T-helper 1 cell treated with Interleukin-12 subunit alpha and Interleukin-12 subunit beta and Interleukin-4 antibody, amounts not matched to agents 30 ng/mL and 1 ng/mL, for 36 hours (primary cell): ENCODE measurements at places on chromosomes 5 and 9. TPM values are rescaled to one million over a fixed set of nuclear protein-coding genes. Genes with fewer than 3 reads are reported as not detected.

Gene FOXD4L6
- total RNA-seq = 0.15 TPM in 1 of 2 replicates, not detected in the other

Gene MLANA
- total RNA-seq = not detected in 2 replicates

Gene PCDHGC5
- not detected in 2 replicates for total RNA-seq

Gene CARTPT
- not detected in 2 replicates for total RNA-seq

Gene KIF4B
- 0.05 and 0.07 TPM in 2 replicates for total RNA-seq

Gene PCDH12
- total RNA-seq = 0.81 and 0.98 TPM in 2 replicates

Gene ANKRD31
- 0.12 and 0.29 TPM in 2 replicates for total RNA-seq

Gene NR2F1
- total RNA-seq = not detected in 2 replicates

Gene IFNA2
- not detected in 2 replicates for total RNA-seq

Gene ARL14EPL
- total RNA-seq = not detected in 2 replicates

Gene TICAM2
- 3.3 and 3.5 TPM in 2 replicates for total RNA-seq

Gene EGR1
- total RNA-seq = 14.9 and 15.9 TPM in 2 replicates

Gene PCDHB7
- total RNA-seq = not detected in 2 replicates

Gene MXD3
- 32.5 and 36.1 TPM in 2 replicates for total RNA-seq

Gene OR13C4
- total RNA-seq = not detected in 2 replicates

Gene CCDC183
- 0.42 and 0.56 TPM in 2 replicates for total RNA-seq

Gene HAVCR1
- total RNA-seq = 9.3 and 10.2 TPM in 2 replicates

Gene ZNF618
- 0.02 and 0.10 TPM in 2 replicates for total RNA-seq

Gene CER1
- total RNA-seq = not detected in 2 replicates

Gene MYOZ3
- 0.10 TPM in 1 of 2 replicates, not detected in the other for total RNA-seq

Gene EQTN
- total RNA-seq = not detected in 2 replicates

Gene IGIP
- 3.9 and 4.0 TPM in 2 replicates for total RNA-seq

Gene WHRN
- total RNA-seq = 1.3 and 1.6 TPM in 2 replicates

Gene GABRB2
- not detected in 2 replicates for total RNA-seq

Gene IFNK
- total RNA-seq = not detected in 2 replicates

Gene CCL27
- total RNA-seq = 0.39 TPM in 1 of 2 replicates, not detected in the other

Gene NMRK1
- total RNA-seq = 25.1 and 25.7 TPM in 2 replicates

Gene FGF18
- total RNA-seq = 0.12 TPM in 1 of 2 replicates, not detected in the other

Gene CCNO
- not detected in 2 replicates for total RNA-seq

Gene SEMA5A
- 0.05 and 0.44 TPM in 2 replicates for total RNA-seq

Gene CTNND2
- not detected in 2 replicates for total RNA-seq

Gene NUP188
- total RNA-seq = 103 and 105 TPM in 2 replicates

Gene CCNI2
- total RNA-seq = 62.0 and 66.5 TPM in 2 replicates

Gene DUSP1
- total RNA-seq = 5.2 and 5.3 TPM in 2 replicates

Gene EPB41L4B
- total RNA-seq = 0.56 and 0.61 TPM in 2 replicates

Gene KIAA0825
- 2.1 TPM in 2 replicates for total RNA-seq
